GM06990 (cell line): ENCODE measurements at places on chromosomes 16 and 17.

DNA sequence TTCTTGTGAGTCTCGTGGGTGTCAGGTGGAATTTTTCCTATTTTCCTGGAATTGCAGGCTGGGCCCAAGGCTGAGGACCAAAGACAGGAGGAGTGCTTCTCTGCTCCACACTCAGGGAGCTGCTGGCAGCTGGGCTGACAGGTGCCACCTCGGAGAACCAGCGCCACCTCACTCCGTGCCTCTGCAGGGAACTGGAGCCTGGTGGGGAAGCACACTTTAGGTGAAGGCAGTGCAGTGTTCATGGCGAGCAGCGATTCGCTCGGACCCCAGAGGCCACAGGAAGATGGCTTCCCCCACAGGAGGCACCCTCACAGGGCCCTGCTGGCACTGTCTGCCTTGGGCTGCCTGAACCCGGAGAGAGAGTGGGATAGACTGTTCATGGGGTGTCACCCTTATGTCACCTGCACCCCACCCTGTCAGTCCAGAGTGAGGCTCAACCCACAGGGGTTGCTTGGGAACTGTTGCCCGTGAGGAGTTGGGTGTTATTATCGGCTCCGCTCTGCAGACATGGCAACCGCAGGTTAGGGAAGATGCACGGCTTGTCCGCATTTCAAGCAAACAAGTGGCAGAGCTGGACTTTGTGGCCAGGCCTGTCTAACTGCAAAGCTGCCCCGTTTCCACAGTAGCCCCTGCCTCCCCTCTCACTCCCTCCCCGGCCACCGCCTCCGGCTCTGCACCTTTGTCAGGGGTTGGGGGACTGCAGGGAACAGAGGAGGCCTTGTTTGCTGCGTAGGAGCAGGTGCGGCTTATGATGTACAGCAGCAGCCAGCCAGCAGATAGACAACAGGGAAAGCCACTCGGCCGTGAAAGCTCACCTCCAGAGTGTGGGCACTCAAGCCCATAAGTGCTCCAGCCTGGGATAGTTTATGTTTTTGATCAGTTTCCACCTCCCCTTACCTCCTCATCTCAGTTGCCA is 15.5 kb downstream of the TBC1D24 start:
- no peak for DNase-seq

GRCh38 chr17:60165971-60166370 is 16.2 kb downstream of the CA4 start:
- DNase-seq: no peak

- DNase-seq: no peak
These were observed 143.8 kb upstream of the CRHR1 start for GRCh38 chr17:45640141-45640850.

DNA sequence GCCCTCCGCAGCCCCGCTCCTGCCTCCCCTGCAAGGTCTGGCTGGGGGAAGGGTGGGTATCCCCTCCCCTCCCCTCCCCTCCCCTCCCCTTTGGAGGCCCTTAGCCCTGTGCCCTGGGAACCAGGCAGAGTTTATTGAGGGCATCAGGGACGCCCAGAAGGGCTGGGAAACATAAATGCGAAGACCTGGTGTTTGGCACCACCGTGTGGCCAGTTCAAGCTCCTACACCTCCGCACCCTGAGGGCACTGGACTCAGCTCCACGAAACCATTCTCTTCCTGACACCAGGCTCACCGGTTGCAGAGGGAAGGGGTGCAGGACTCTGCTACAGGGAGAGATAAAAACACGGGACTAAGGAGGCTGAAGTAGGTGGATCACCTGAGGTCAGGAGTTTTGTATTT is 1.0 kb upstream of the AIPL1 start:
- no peak for DNase-seq

GRCh38 chr17:6677158-6677831 is 25.7 kb downstream of the C17orf100 start:
- peak; percentile 31 for DNase-seq

DNA sequence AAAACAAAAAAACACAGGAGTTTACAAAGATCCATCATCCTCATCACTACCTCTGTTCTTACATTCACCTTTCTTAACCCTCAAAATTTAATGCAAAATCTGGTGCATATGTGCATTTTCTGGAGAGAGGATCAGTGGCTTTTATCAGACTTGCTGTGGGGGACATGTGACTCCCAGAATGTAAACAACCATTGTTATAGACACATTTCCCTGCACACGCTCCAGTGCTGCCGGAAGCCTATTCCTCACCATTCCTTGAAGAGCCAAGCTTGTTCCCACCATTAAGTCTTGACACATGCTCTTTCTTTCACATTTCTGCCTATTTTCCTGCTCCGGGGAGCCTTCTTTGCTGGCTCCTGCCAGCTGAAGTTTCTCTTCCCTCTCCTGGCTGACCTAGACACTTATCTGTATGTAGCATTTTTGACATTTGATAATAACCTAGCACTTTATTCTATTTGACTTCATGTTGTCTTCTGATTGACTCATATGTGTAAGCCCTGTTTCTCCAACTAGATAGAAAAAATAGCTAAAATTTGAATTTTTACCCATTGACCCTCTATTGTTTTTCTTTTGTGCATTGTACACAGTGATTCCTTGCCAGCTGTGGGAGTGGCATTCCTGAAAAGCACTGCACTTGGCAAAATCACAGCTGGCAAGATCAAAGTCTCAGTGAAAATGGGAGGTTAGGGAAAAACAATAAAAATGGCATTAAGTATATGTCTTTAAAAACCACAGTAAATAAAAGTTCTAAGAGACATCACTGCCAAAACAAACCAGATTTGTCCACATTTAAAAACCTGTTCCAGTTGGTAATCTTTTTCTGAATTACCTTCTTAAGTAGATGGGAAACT is 76.8 kb upstream of the CIBAR2 start:
- DNase-seq: no peak

- no peak for DNase-seq
These were observed 28.9 kb downstream of the TNRC6A start for GRCh38 chr16:24758373-24758772.

- peak; percentile 52 for DNase-seq
These were observed 6.8 kb upstream of the ZNF594 start for GRCh38 chr17:5198472-5198871.

- no peak for DNase-seq
These were observed 37.3 kb downstream of the MMP15 start for GRCh38 chr16:58062821-58063220.

DNA sequence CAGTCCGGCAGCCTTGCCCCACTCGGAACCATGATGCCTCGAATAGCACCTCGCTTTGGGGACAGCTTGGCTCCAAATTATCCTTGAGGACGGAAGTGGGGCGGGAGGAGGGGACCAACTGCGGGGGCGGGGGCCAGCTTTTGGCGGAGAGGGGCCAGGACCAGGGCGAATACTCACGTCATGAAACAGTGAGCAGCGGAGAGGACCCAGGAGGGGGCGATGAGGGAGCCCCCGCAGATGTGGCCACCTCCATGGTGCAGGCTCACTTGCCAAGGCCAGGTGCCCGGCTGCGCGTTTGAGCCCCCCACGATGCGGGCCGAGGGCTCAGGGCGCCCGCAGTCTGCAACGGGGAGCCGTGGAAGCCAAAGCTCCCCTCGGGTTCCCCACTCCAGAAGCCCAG is 970 bp downstream of the PRSS36 start:
- no peak for DNase-seq
